Metanephros (tissue), 2 donors: ENCODE measurements at places on chromosomes 3 and 15. TPM values are rescaled to one million over a fixed set of nuclear protein-coding genes. Genes with fewer than 3 reads are reported as not detected.

The SEMA3B gene
- 70.1 TPM for total RNA-seq

The SENP7 gene
- 57.2 TPM for total RNA-seq

The PLA2G4E gene
- total RNA-seq: 0.29 TPM

The CCDC32 gene
- 30.2 TPM for total RNA-seq

The WNT7A gene
- total RNA-seq: not detected

The CNTN6 gene
- 4.6 TPM for total RNA-seq

The ITIH1 gene
- 0.41 TPM for total RNA-seq

The LDHAL6B gene
- total RNA-seq: not detected

The SERPINI2 gene
- 0.82 TPM for total RNA-seq

The RNU6-1 gene
- total RNA-seq: not detected

The B3GALNT1 gene
- total RNA-seq: 38.1 TPM

The PP2D1 gene
- total RNA-seq: not detected

The IFT122 gene
- total RNA-seq: 66.4 TPM

The MUC20 gene
- 36.7 TPM for total RNA-seq

The RPL39L gene
- total RNA-seq: 27.0 TPM

The LRRK1 gene
- 11.7 TPM for total RNA-seq

The CSTA gene
- 2.0 TPM for total RNA-seq

The DGKG gene
- 2.3 TPM for total RNA-seq

The INSYN1 gene
- 7.9 TPM for total RNA-seq

The CD86 gene
- 5.2 TPM for total RNA-seq

The SEC22A gene
- 30.1 TPM for total RNA-seq

The GNAT1 gene
- not detected for total RNA-seq

The TMCO5A gene
- total RNA-seq: not detected

The GP5 gene
- 1.6 TPM for total RNA-seq

The CYP1A2 gene
- not detected for total RNA-seq

The CPLX3 gene
- not detected for total RNA-seq

The WDR93 gene
- total RNA-seq: 1.6 TPM

The GOLGA8J gene
- total RNA-seq: 0.12 TPM

The PTPRG gene
- 135 TPM for total RNA-seq

The CYP1A1 gene
- not detected for total RNA-seq

The LMOD3 gene
- 9.8 TPM for total RNA-seq

The PIGZ gene
- 1.3 TPM for total RNA-seq

The FBXO40 gene
- 1.5 TPM for total RNA-seq
